IPS-NIHi11 (cell line): ENCODE measurements at places on chromosomes 3 and 15.

- peak; percentile 43 for DNase-seq
Measured at GRCh38 chr3:127820221-127820825, 2.0 kb downstream of the MGLL start.

GRCh38 chr15:100940767-100941379 is 21.7 kb downstream of the LRRK1 start:
- no peak for DNase-seq

- peak; percentile 9 for DNase-seq
Measured at GRCh38 chr3:102510663-102511062, 75.8 kb downstream of the ZPLD1 start.

GRCh38 chr15:98369081-98369716 is 279.1 kb upstream of the IGF1R start:
- no peak for DNase-seq

DNA sequence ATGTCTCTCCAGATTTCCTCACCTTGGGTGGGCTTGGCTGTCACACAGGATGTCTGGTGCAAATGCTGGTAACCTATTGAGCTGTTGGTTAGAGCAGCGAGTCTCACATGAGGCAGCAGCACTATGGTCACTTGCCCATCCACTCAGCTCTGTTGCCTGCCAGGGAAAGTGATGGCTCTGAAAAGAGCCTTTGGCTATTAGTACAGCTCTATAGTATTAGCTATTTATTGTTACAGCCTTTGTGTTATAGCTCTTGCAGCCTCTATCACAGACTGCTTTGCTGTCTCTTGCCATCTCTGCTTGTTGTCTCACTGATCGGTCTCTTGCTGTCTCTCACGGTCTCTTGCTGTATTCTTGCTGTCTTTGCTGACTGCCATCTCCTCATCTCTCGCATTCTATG is 114.3 kb downstream of the MFSD1 start:
- no peak for DNase-seq

- DNase-seq: no peak
Measured at GRCh38 chr3:158809642-158810041, 7.8 kb downstream of the MFSD1 start.

DNA sequence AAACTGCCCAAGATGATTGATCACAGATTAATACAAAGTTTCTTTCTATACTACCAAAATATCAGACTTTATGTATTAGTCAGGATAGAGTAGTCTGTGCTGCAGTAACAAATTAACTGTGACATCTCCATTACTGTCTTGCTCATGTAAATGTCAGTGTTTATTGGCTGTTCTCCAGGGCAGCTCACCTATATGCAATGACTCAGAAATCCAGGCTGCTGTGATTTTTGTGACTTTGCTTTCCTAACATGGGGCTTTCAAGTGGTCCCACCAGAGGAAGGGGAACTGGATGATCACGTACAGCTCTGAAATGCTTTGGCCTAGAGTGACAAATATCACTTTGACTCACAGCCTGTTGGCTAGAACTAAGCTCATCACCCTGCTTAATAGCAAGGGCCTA is 12.9 kb downstream of the PLS1 start:
- DNase-seq: no peak

GRCh38 chr15:96327155-96327741 is 3.3 kb upstream of the NR2F2 start:
- no peak for DNase-seq

GRCh38 chr3:173395073-173395411 is 2.5 kb upstream of the NLGN1 start:
- no peak for DNase-seq

DNA sequence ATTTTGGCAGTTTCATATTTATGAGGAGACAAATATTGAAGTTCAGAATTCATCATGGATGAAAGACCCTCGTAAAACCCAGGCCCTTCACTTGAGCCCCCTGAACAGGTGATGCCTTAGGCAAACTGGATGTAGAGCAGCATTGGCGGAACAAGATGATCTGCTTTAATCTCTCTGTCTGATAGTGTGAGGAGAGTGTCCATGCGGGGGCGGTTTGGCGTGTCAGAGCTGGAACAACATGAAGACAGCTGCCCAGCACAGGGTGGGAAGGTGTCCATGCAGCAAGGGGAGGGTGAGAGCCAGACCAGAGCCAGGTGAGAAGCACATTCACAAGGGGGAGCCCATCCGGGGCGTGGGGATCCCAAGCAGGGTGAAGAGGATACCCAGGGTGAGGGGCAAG is 31.8 kb upstream of the ANP32A start:
- no peak for DNase-seq

- no peak for DNase-seq
Measured at GRCh38 chr3:152200476-152201420, 68.0 kb upstream of the MBNL1 start.

DNA sequence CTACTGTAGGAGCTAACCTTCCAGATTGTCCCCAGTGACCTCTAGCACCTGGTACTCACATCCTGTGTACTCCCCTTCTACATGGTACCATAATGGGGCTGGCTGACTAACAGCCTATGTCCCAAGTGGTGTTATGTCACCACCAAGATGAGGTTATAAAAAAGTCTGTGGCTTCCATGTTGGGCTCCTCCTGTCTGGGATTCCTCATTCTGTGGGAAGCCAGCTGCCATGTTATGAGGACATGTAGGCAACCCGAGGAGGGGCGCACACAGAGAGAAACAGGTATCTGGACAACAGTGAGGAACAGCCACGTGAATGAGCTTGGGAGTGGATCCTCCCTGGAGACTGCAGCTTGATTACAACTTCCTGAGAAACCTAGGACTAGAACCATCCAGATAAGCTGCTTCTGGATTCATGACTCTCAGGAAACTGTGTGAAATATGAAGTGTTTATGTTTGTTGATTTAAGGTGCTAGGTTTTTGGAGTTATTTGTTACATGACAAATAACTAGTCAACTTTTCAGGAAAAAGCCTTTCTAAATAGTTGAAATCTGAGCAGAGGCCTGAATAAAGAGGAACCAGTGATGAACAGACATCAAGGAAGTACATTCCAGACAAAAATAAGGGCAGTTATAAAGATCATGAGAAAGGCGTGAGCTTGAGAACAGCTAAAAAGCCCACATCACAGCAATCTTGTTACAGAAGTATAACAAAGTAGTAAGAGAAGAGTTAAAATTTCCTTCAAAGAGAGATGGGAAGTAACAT is 21.7 kb downstream of the GOLIM4 start:
- DNase-seq: no peak

DNA sequence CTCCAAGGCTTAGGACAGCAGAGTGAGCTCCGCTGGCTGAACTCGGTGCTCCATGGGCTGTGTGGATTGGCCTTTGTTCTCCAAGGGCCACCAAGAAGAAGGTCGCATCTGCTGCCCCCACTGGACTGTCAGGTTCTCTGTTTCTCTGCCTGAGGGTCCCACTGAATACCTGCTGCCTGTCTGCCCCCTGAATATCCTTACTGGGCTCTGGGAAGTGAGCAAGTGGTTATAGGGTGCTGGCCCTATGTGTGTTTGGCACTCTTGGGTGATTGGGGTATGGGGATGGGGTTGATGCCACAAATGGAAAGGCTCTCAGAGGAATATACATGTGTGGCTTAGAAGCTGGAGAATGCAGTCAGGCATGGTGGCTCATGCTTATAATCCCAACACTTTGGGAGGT is 82.3 kb downstream of the THSD4 start:
- no peak for DNase-seq

DNA sequence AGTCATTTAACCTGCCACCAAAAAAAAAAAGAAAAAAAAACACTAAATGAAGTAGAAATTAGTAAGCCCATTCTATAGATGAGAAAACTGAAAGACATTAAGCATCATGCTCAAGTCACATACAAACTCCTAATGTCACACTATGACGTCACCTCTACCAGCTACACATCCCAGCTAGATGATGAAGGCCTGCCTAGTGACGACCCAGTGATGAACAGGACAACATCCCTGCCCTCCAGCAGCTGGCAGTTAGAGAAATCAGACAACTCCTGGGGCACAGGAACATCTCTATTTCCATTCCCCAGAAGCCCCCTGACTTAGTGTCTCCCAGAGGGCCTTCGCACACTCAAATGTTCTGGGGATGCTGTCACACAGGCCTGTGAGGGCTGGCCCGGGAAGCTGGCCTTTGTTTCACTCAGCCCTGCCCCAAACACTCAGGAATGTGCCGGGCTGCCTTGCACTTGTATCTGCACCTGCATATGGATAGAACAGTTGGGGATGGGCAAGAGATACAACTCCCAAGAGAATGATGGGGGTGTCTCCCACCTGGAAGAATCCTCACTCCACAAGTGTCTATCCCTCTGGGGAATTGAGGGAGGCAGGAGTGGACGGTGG is 7.0 kb upstream of the HAPLN3 start:
- no peak for DNase-seq
